Brain (organoid and tissue), 16 donors: ENCODE measurements at places on chromosomes 12 and 14.

GRCh38 chr12:45349916-45350315, 134.0 kb downstream of the ANO6 start:
- no peak for DNase-seq

GRCh38 chr12:92185052-92185451, 39.4 kb upstream of the BTG1 start:
- DNase-seq = no peak

DNA sequence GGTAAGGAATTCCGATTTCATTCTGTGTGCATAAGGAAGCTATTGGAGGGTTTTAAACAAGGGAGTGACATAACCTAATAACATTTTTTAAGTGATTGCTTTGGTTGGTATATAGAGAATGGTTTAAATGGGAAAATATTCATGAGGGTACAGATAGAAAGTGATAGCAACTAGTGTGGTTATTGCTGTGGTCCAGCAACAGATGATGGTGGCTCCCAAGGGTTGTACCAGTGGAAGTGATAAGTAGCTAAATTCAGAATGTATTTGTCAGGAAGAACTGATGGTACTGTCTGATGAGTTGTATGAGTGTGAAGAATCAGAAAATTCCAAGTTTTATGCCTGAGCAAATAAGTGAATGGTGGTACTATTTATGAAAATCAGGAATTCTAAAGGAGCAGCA, 2.6 kb upstream of the CNOT2 start:
- no peak for DNase-seq

GRCh38 chr12:10163084-10163483, 8.8 kb downstream of the OLR1 start:
- DNase-seq = no peak

GRCh38 chr14:49886523-49886922, 6.4 kb upstream of the ARF6 start:
- no peak for DNase-seq

DNA sequence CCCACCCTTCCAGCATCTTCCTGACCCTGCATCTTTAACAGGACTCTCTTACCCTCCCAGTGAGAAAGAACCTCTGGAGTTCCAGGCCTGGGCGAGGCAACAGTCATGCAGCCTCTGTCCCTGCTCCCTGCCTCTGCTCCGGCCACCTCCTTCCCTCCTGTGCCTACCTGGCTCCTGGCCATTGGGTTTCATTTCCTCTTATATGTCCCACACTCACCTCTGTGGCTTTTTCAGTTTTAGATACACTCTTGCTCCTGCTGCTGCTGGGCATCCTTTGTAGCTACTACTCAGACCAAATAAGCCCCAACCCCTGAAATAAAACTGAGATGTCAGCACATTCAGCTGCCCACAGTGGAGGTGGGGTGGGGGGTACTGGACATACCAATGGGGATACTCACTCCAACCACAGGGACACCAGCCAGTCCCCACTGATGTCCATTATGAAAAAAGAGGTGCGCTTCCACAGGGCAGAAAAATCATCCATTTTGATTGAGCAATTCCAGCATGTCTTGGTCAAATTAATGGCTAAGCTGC, 99.1 kb upstream of the NRXN3 start:
- DNase-seq = no peak

- no peak for DNase-seq
These were observed 54.9 kb downstream of the SPATS2 start for GRCh38 chr12:49422114-49422513.

- DNase-seq = no peak
These were observed 9.2 kb downstream of the DUSP6 start for GRCh38 chr12:89343127-89343526.
